B cell (primary cell): ENCODE measurements at places on chromosomes 2 and 18. TPM values are rescaled to one million over a fixed set of nuclear protein-coding genes. Genes with fewer than 3 reads are reported as not detected.

Gene MDH1B
- total RNA-seq: 0.34 TPM in 1 of 2 replicates, not detected in the other

Gene INHA
- not detected in 2 replicates for total RNA-seq

DNA sequence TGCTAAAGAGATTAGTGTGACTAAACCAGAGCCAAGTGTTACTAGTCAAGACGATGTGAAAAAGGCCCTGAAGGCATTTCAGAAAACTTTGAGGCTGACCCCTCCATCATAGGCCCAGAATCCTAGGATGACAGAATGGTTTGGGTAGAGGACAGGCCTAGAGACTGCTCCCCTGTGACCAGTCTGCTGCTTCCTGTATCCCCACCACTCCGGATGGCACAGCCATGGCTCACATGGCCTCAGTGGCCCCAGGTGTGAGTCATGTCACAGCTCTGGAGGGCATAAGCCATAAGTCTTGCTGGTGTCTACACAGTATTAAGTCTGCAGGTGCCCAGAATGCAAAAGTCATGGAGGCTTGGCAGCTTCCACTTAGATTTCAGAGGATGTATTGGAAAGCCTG is 12.4 kb upstream of the STAT1 start:
- H3K4me1 ChIP-seq: peaks cover 7% of the 10 kb centered on the region
- DNase-seq: no peak
- H3K27ac ChIP-seq: no peak overlapping the region
- H3K36me3 ChIP-seq: no peaks in the 10 kb centered on the region

GRCh38 chr2:15714609-15715008 is 122.9 kb downstream of the DDX1 start:
- no peak for DNase-seq
- H3K27me3 ChIP-seq: no peaks in the 10 kb centered on the region
- no peaks in the 10 kb centered on the region for H3K36me3 ChIP-seq
- H3K4me1 ChIP-seq: no peaks in the 10 kb centered on the region
- H3K4me3 ChIP-seq: no peak overlapping the region
- H3K27ac ChIP-seq: no peak overlapping the region

DNA sequence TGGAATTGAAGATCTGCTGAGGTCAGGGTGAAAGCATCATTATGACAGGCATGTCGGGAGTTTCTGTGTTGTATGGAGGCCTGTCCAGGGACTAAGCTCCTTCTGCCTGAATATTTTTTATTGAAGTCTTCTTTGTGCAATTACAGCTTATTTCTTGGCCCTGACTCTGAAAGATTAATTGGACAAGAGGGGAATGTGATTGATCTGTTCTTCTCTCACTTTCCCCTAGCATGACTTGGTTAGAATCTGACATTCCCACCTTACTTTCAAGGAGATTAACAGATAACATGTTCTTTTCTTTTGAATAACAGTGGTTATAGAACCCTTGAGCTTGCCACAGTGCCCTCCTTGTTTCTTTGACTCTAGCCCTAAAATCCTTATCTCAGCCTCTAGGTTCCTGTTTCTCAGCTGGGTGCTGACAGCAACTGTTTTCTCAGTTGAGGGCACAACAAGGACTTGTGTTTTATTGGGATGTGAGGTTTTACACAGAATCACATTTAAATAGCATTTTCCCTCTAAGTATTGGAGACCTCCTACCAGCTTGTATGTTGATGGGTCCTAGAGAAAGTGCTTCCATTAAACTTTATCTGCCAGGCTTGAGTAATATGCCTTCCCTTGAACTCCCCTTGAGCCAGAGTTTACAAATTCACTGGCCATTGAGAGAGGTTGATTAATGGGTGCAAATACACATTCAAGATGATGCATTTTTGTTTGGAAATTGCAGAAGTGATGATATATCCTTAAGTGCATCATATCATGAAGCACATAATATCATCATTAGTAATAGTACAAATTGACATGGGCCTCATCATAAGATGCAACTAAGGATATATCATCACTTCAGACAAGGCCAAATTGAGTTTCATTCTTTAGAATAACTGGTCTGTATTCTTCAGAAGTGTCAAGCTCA is 12.5 kb downstream of the TTLL4 start:
- DNase-seq: no peak
- H3K4me3 ChIP-seq: no peak overlapping the region
- H3K27me3 ChIP-seq: no peaks in the 10 kb centered on the region
- H3K4me1 ChIP-seq: no peaks in the 10 kb centered on the region
- no peak overlapping the region for H3K27ac ChIP-seq
- H3K36me3 ChIP-seq: peaks cover 3% of the 10 kb centered on the region

DNA sequence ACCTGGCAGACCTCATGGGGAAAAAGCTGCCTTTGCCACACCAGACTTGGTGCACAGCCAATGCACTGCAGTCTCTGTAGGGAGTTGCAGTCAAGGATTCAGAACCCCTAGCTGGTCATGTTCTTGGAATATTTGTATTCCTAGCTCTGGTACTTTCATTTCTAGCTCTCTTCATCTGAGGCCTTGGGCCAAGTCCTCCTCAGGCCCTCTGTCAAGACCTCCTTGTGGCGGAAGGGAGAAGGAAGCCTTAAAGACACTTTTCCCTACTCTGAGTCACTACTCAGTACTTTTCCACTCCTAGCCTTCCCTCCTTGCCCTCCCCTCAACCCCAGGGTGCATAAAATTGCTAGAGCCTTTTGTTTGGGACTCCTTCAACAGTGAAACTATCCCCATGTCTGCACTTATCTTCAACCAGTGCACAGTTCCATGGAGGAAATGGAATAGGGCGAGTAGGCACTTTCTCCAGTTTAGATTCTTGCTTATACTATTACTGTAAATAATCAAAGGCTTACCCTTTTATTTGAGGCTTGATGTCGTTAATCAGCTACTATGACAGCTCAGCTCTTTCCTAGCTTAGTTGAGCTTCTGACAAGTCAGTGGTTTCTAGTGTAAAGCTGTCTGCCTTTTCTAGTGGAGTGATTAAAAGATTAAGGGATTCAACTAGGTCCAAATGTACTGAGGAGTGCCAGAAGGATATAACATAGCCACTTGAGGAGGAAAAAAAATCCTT is 15.8 kb downstream of the M1AP start:
- no peak for DNase-seq
- no peaks in the 10 kb centered on the region for H3K4me1 ChIP-seq
- no peak overlapping the region for H3K27ac ChIP-seq

DNA sequence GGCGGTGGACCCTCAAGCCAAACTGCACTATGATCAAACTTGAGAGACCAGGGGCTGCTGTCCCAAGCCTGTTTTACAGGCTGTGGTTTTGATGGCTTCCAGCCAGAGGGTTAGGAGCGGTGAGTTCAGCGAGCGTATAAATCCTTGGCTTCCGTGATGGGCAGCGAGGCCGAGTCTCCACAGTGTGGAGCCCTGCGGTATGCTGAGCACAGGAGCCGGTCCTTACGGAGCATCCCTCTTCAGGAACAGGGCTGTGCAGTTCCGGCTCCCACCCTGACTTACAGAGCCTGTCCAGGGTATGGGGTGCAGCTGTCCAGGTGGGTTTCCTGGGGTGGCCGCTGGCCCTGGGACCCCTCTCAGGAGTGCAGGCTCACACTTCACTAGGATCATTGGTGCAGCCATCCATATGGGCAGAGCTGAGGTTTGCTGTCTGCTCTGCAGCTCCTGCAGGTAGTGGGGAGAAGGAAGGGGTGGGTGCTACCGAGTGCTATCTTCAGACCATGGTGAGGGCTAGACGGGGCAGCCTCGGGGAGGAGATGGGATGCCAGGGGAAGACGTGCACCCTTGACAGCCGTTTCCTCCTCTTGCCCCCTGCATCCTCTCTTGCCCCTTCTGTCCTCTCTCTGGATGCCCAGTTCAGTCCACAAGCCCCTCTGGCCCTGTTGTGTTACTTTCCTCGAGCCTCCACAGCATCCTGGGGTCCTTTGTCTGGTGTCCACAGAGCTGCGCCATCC is 104.3 kb downstream of the FAM210A start:
- no peaks in the 10 kb centered on the region for H3K36me3 ChIP-seq
- DNase-seq: no peak
- H3K27ac ChIP-seq: no peak overlapping the region
- H3K27me3 ChIP-seq: no peaks in the 10 kb centered on the region

DNA sequence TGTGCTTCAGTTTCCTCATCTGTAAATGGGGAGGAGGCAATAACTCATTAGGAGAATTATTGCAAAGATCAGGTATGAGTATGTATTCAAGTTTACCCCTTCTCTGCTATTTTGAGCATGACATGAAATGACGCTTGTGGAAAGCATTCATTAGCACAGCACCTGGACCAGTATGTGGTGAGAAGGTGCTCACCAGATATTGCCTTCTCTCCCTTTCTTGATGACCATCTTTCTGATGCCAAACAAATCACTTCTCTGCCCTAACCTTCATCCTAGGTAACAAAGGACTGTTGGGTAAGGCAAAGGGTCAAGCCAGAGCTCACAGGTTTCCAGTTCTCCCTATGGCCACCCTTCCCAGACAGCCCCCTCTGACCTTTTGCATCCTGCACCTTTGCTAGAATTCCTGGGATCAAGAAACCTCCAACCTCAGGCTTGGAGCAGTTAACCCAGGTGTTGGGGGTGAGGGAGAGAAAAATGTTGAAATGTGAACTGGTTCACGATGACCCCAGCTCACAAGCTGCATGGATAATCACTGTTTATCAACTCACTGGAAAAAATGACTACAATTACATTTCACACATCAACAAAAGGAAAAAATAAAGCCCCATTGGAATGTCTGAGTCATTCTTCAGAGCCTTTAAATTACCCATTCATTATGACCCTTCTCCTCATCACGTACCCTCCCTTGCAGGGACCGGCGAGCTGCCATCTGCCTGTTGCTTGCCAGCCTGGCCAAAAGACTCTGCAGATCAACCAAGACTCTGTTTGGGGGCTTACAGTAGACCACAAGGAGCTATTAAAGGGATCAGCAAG is 41.6 kb downstream of the LBH start:
- H3K36me3 ChIP-seq: no peaks in the 10 kb centered on the region
- DNase-seq: no peak
- no peak overlapping the region for H3K4me3 ChIP-seq
- H3K27me3 ChIP-seq: no peaks in the 10 kb centered on the region
